ENCODE measurements at places on chromosomes 3 and 15. TPM values are rescaled to one million over a fixed set of nuclear protein-coding genes. Genes with fewer than 3 reads are reported as not detected.

DNA sequence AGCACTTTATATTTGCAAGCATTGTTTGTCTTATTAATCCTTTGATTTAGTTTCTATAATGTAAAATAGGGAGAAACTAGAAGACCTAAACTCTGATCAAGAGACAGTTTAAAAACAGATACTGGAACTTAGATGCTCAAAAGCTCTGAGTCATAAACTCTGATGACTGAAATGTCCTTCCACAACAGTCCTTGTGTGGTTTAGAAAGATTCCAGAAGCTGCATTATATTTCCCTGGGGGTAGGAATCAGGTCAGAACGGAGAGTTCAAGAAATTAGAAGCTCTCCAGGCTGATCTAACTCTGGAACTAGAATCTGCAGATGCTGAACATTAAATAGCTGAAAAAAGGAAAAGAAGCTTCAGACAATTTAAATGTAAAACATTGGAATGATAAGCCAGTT is 18.3 kb upstream of the ONECUT1 start:
- H3K4me3 ChIP-seq, result no peak overlapping the region
- H3K27me3 ChIP-seq, result no peaks in the 10 kb centered on the region
- no peaks in the 10 kb centered on the region for H3K36me3 ChIP-seq
- H3K4me1 ChIP-seq, result no peaks in the 10 kb centered on the region

Gene CCR8
- total RNA-seq, result not detected

GRCh38 chr3:12963922-12964701 is 109.1 kb downstream of the IQSEC1 start:
- no peak overlapping the region for H3K27ac ChIP-seq
- no peaks in the 10 kb centered on the region for H3K36me3 ChIP-seq
- no peak overlapping the region for H3K4me3 ChIP-seq
- peaks cover 3% of the 10 kb centered on the region for H3K4me1 ChIP-seq

DNA sequence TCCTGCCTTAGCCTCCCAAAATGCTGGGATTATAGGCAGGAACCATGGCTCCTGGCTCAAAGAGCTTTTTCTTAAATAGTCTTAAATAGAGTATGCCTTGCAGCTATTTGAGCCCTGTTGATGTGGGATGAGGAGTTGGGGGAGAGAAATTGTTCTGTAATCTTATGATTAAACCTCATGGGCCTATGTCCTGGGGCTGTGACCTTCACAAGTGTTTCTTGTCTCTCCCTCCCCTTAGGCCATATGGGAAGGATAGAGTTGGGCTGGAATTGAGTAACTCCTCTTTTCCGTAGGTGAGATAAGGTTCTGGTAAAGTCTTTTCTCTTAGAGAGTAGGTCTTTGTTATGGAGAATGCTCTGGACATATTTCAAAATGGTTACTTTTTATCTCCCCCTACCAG is 114.3 kb downstream of the ARNT2 start:
- peaks cover under 1% of the 10 kb centered on the region for H3K4me1 ChIP-seq
- no peaks in the 10 kb centered on the region for H3K27me3 ChIP-seq
- H3K27ac ChIP-seq, result no peak overlapping the region
- H3K36me3 ChIP-seq, result no peaks in the 10 kb centered on the region
- no peak for DNase-seq
- H3K4me3 ChIP-seq, result no peak overlapping the region

- H3K27me3 ChIP-seq, result no peaks in the 10 kb centered on the region
- H3K4me3 ChIP-seq, result no peak overlapping the region
- H3K4me1 ChIP-seq, result no peaks in the 10 kb centered on the region
- no peak for DNase-seq
- no peak overlapping the region for H3K27ac ChIP-seq
Measured at GRCh38 chr3:52364322-52365035, 48.4 kb downstream of the DNAH1 start.

DNA sequence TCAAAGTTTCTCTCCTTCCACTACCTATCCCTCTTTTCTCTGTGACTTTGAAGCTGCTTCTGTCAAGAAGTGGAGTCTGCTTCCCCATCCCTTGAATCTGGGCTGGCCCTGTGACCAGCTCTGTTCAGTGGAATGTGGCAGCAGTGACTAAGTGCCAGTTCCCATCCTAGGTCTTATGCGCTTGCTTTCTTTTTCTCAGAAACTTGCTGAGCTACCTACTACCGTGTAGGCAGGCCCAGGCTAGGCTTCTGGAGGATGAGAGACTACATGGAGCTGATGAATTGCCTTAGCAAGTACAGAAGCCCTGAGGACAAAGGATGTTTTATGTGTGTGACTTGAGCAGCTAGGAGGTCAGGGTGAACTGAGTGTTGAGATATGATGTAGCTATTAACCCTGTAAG is 123.2 kb downstream of the PDCD6IP start:
- no peak overlapping the region for H3K27ac ChIP-seq
- no peaks in the 10 kb centered on the region for H3K27me3 ChIP-seq
- H3K36me3 ChIP-seq, result no peaks in the 10 kb centered on the region
- no peak for DNase-seq
- H3K4me3 ChIP-seq, result no peak overlapping the region
- no peaks in the 10 kb centered on the region for H3K4me1 ChIP-seq

Gene GNAI2
- 356 TPM for total RNA-seq

Gene FAM81A
- 1.2 TPM for total RNA-seq

DNA sequence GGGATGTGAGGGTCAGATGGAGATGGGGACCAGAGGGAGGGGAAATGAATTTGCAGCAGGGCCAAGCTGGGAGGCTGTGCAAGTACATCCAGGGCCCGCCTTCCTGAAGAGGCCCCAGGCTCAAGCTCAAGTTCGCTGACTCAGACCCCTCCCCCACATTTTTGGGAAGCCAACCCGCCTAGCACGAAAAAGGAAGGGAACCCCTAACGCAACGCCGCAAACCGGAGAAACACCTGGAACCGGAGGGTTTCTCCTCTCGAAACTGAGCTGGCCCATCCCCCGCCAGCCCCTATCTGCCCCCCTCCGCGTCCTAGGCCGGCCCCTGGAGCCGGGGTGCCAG is 624 bp downstream of the AP3B2 start:
- H3K36me3 ChIP-seq, result no peaks in the 10 kb centered on the region
- peak overlapping the region; percentile 36 for H3K4me3 ChIP-seq
- DNase-seq, result no peak
- H3K4me1 ChIP-seq, result no peaks in the 10 kb centered on the region
- H3K27me3 ChIP-seq, result no peaks in the 10 kb centered on the region

Gene UBA7
- 102 TPM for total RNA-seq

Gene CD276
- 67.9 TPM for total RNA-seq

DNA sequence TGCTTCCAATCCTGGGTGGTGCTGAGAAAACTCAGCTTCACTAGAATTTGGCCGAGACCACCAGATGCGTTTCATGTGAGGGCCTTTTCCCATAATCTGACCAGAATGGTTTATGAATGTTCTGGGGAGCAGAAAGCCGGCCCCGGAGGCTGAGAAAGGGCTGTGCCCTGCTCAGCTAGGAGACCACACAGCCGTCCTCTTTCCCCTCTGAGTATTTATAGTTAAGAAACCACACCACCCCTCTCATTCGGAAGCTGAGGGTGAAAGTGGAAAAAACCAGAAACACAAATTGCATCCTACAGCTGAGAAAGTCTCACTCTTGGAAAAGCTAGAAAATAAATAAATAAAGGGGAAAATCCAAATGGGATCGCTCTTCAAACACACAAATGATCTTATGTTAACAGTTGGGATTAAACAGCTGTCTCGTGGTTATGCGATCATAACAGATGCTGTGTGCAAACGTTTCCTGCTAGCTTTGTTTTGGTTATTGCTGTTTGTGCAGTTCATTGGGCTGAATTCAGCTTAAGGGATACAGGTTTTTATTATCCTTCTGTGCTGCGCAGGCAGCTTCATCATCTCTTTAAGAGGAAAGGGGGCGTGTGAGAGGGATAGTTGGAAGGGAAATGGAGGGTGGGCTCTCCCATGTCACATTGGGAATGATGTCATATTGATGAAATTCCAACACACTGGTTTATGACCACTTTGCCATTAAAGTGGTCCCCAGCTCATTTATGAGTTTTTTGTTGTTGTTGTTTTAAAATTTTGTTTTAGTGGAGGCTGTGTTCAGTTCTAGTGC is 1026.2 kb upstream of the NR2F2 start:
- no peak overlapping the region for H3K27ac ChIP-seq
- no peaks in the 10 kb centered on the region for H3K4me1 ChIP-seq
- DNase-seq, result no peak
- H3K4me3 ChIP-seq, result no peak overlapping the region
- H3K27me3 ChIP-seq, result no peaks in the 10 kb centered on the region

Gene RLBP1
- total RNA-seq, result not detected

- H3K4me1 ChIP-seq, result peaks cover 3% of the 10 kb centered on the region
- H3K4me3 ChIP-seq, result no peak overlapping the region
- no peak overlapping the region for H3K27ac ChIP-seq
- no peak for DNase-seq
- H3K36me3 ChIP-seq, result no peaks in the 10 kb centered on the region
Measured at GRCh38 chr3:144104679-144105078, 133.1 kb downstream of the DIPK2A start.

DNA sequence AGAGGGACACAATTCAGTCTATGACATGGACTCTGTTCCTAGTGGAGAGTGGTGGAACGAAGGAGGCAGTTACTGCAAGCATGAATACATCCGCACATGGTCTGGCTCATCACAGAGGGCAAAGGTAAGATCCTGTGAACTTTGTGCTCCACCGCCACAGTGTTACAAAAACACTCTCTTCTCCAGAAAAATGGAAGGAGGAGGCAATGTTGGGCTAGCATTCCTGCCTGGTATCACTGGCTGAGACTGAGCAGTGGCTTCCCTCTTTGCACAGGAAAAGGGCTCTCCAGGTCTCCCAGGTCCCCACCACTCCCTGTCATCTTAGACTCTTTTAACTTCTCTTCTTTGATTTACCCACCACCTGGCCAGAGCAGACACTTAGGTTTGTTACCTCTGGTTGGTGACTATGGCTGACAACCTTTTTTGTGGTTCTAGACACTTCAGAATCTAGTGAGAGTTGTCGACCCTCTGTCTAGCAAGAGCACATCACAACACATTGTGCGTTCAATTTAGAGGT is 1.5 kb upstream of the EEFSEC start:
- H3K27me3 ChIP-seq, result no peaks in the 10 kb centered on the region
- no peak overlapping the region for H3K4me3 ChIP-seq
- H3K4me1 ChIP-seq, result no peaks in the 10 kb centered on the region
- H3K36me3 ChIP-seq, result no peaks in the 10 kb centered on the region
- no peak overlapping the region for H3K27ac ChIP-seq
- DNase-seq, result no peak

GRCh38 chr3:15476378-15476777 is 45.1 kb downstream of the COLQ start:
- H3K36me3 ChIP-seq, result no peaks in the 10 kb centered on the region
- no peak overlapping the region for H3K27ac ChIP-seq
- no peaks in the 10 kb centered on the region for H3K27me3 ChIP-seq

Gene CCR9
- not detected for total RNA-seq

DNA sequence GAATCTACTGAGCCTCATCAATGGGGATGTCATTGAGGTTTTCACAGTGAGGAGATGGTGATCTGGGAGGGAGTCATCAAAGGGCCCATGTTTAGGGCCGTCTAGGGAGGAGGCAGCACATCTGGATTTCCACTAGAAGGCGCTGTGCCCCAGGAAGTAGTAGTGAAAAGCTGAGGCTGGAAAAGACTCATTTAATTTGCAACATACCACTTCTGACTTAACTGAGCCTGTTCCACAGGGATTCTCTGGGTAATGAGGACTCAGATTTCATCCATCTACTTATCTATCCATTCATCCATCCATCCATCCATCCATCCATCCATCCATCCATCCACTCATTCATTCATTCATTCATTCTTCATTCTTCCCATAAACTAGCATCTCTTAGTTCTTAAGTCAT is 17.4 kb upstream of the SHF start:
- H3K27ac ChIP-seq, result no peak overlapping the region
- DNase-seq, result no peak
- H3K4me3 ChIP-seq, result no peak overlapping the region
- H3K27me3 ChIP-seq, result no peaks in the 10 kb centered on the region
- H3K36me3 ChIP-seq, result no peaks in the 10 kb centered on the region
- H3K4me1 ChIP-seq, result no peaks in the 10 kb centered on the region

- no peak overlapping the region for H3K4me3 ChIP-seq
- DNase-seq, result no peak
- no peaks in the 10 kb centered on the region for H3K27me3 ChIP-seq
- no peak overlapping the region for H3K27ac ChIP-seq
- no peaks in the 10 kb centered on the region for H3K4me1 ChIP-seq
Measured at GRCh38 chr3:187922704-187923416, 177.6 kb upstream of the BCL6 start.

Gene P2RY14
- total RNA-seq, result 1.1 TPM

DNA sequence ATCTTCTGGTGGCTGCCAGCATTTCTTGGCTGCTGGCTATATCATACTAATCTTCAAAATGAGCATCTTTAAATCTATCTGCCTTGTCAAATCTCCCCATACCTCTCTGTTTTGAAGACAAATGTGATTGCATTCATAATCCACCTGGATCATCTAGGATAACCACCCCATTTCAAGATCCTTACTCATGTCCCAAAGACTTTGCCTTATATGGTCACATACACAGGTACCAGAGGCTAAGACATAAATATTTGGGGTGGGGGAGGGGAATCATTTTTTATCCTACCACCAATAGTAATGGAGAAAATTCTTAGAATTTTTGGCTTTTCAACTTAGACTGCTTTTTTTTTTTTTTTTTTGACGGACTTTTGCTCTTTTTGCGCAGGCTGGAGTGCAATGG is 970.8 kb downstream of the PLOD2 start:
- no peaks in the 10 kb centered on the region for H3K36me3 ChIP-seq
- no peak overlapping the region for H3K27ac ChIP-seq
- no peak for DNase-seq
- no peaks in the 10 kb centered on the region for H3K4me1 ChIP-seq
- H3K27me3 ChIP-seq, result no peaks in the 10 kb centered on the region
- no peak overlapping the region for H3K4me3 ChIP-seq

GRCh38 chr3:171379281-171379680 is 80.9 kb downstream of the TNIK start:
- no peaks in the 10 kb centered on the region for H3K27me3 ChIP-seq
- no peaks in the 10 kb centered on the region for H3K4me1 ChIP-seq
- no peak for DNase-seq

GRCh38 chr3:184505076-184505878 is 56.3 kb upstream of the EPHB3 start:
- no peak overlapping the region for H3K4me3 ChIP-seq
- no peaks in the 10 kb centered on the region for H3K4me1 ChIP-seq
- no peak overlapping the region for H3K27ac ChIP-seq
- DNase-seq, result no peak
- no peaks in the 10 kb centered on the region for H3K36me3 ChIP-seq
- H3K27me3 ChIP-seq, result no peaks in the 10 kb centered on the region

Gene PRR20G
- total RNA-seq, result not detected

- no peak for DNase-seq
- H3K36me3 ChIP-seq, result no peaks in the 10 kb centered on the region
- no peaks in the 10 kb centered on the region for H3K4me1 ChIP-seq
- no peak overlapping the region for H3K4me3 ChIP-seq
- no peaks in the 10 kb centered on the region for H3K27me3 ChIP-seq
Measured at GRCh38 chr3:106299300-106300098, 430.7 kb upstream of the CBLB start.

- H3K27ac ChIP-seq, result no peak overlapping the region
- H3K4me3 ChIP-seq, result no peak overlapping the region
- peaks cover 8% of the 10 kb centered on the region for H3K4me1 ChIP-seq
- H3K36me3 ChIP-seq, result peaks cover 12% of the 10 kb centered on the region
- DNase-seq, result no peak
- H3K27me3 ChIP-seq, result no peaks in the 10 kb centered on the region
Measured at GRCh38 chr3:71047616-71048531, 535.7 kb downstream of the FOXP1 start.

Gene LRRN1
- 4.8 TPM for total RNA-seq

- DNase-seq, result no peak
- H3K27me3 ChIP-seq, result no peaks in the 10 kb centered on the region
- H3K36me3 ChIP-seq, result no peaks in the 10 kb centered on the region
- no peaks in the 10 kb centered on the region for H3K4me1 ChIP-seq
- no peak overlapping the region for H3K4me3 ChIP-seq
Measured at GRCh38 chr15:60507596-60508424, 28.9 kb upstream of the ICE2 start.

GRCh38 chr3:55000953-55001352 is 73.1 kb upstream of the LRTM1 start:
- H3K27ac ChIP-seq, result no peak overlapping the region
- no peaks in the 10 kb centered on the region for H3K36me3 ChIP-seq
- no peak for DNase-seq
- no peak overlapping the region for H3K4me3 ChIP-seq

Measured in aorta (tissue), 5 donors.